LoVo (cell line): ENCODE measurements at places on chromosomes 1 and 21.
A peak's percentile ranks its signal among the peaks of the same experiment; 100 is the strongest.

GRCh38 chr1:27473755-27474154, 16.2 kb downstream of the WASF2 start:
- no peak for DNase-seq

- no peak for DNase-seq
Observed at GRCh38 chr1:22888320-22889075, 84.2 kb downstream of the LACTBL1 start.

- DNase-seq, result peak; percentile 72
Observed at GRCh38 chr1:204151552-204152309, at the start of gene ETNK2. ETNK2 (minus strand) TSS chr1:204152044; CDS start chr1:204151852, 192 bp downstream.

GRCh38 chr1:232773752-232774151, 31.5 kb upstream of the MAP10 start:
- no peak for DNase-seq

DNA sequence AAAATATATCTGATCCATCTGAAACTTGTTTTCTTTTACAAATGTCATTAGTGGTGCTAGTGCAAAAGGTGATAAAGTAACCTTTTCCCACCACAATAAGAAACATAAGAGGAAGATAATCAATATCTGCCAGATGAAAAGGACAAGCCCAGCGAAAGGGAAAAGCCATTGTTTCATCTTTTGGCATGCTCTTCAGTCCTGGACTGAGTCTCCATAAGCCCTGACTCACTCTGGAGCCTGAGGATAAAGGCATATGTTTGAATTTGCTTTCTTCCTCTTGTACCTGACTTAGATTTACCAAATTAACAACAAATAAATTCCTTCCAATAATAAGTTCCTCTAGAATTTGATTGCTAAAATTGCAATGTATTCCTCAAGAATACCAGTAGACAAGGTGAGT, 13.6 kb downstream of the DNAJC11 start:
- no peak for DNase-seq

- no peak for DNase-seq
Observed at GRCh38 chr21:38467374-38467773, 30.9 kb downstream of the ERG start.

- no peak for DNase-seq
Observed at GRCh38 chr1:94828251-94828650, 8.1 kb downstream of the SLC44A3 start.

GRCh38 chr1:10793129-10793651, 3.3 kb downstream of the CASZ1 start:
- peak; percentile 71 for DNase-seq
